ENCODE measurements at places on chromosomes 11 and 22. TPM values are rescaled to one million over a fixed set of nuclear protein-coding genes. Genes with fewer than 3 reads are reported as not detected.

TRIM29 gene
- 3.3 TPM for total RNA-seq

SCN3B gene
- total RNA-seq: 0.10 TPM

ARVCF gene
- total RNA-seq: 19.7 TPM

TRIM3 gene
- total RNA-seq: 9.5 TPM

GRCh38 chr11:134244593-134244992, 8.6 kb downstream of the THYN1 start:
- no peak overlapping the region for H3K4me3 ChIP-seq
- H3K27ac ChIP-seq: no peak overlapping the region
- no peaks in the 10 kb centered on the region for H3K36me3 ChIP-seq
- DNase-seq: peak; percentile 28
- no peaks in the 10 kb centered on the region for H3K4me1 ChIP-seq

SLC6A5 gene
- not detected for total RNA-seq

DNA sequence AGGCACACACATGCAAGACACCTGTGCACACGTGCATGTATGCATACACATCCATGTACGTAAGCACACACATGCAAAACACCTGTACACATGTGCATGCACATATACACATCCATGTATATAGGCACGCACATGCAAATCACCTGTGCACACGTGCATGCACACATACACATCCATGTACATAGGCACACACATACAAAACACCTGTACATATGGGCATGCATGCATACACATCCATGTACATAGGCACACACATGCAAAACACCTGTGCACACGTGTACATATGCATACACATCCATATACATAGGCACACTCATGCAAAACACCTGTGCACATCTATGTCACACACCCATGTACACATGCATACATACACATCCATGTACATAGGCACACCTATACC, 458.3 kb downstream of the TBC1D22A start:
- peaks cover 19% of the 10 kb centered on the region for H3K27me3 ChIP-seq
- no peak overlapping the region for H3K4me3 ChIP-seq
- no peak overlapping the region for H3K27ac ChIP-seq
- no peak for DNase-seq
- no peaks in the 10 kb centered on the region for H3K36me3 ChIP-seq
- no peaks in the 10 kb centered on the region for H3K4me1 ChIP-seq

OR5T1 gene
- total RNA-seq: not detected

DNA sequence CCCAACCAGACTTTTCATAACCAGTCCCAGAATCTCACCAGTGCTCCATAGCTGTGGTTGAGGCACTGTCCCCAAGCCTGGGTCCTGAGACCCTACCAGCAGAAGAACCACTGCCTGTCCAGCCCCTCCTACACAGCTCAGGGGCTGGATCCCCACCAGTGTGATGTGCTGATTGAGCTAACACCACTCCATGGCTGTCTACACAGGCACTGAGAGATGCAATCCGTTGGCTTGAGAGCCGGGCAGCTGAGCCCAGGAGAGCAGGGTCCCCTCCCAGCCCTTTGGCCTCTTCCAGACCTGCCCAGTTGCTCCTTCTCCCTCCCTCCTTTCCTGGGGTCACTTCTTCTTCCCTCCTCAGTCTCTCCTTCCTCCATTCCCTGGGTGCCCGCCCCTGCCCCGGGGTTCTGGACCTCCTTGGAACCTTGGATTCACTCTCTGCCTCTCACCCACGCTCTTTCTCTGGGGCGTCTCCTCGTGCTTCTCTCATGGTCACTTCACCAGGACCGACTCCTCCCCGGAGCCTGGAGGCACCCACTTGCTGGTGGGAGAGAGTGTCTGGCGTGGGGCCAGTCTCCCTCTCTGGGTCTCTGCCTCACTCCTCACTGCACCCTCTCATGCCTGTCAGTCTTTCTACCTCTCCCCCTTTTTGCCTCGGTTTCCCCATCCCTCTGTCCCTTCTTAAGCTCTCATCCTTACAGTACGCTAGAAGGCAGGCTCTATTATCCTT, 706 bp upstream of the SCYL1 start:
- peaks cover 32% of the 10 kb centered on the region for H3K4me1 ChIP-seq
- H3K4me3 ChIP-seq: no peak overlapping the region
- no peak for DNase-seq
- no peak overlapping the region for H3K27ac ChIP-seq
- peaks cover 23% of the 10 kb centered on the region for H3K36me3 ChIP-seq
- no peaks in the 10 kb centered on the region for H3K27me3 ChIP-seq

DNA sequence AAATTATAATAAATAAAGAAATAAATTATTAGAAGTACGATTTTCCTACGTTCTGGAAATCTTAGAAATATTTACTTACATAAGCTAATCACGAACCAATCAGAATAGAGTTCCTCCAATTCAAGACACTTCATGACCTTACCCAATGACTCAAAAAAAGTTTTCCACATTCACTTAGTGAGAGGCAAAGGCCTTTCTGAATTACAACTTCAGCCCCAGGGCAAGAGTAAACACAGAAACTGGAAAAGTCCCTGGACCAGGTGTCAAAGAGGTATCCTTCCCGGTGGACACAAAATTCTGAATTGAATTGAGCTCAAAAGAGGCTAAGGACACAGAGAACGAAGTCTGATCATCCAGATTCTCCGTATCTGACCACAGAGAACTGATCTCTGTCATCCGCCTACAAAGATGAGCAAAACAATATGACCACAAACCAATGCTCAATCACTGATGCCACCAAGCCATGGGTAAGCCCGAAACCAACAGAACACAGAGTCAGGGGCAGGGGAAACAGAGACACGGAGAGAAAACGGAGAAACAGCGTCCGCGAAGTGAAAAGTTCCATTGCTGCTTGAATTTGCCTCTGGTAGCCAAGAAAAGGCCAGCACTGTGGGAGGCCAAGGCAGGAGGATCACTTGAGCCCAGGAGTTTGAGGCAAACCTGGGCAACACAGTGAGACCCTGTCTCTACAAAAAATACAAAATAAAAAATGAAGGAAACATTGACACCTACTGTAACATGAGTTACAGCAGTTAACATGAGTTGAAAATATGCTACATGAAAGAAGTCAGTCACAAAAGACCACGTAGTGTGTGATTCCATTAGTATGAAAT, 6.8 kb downstream of the BID start:
- no peak overlapping the region for H3K4me3 ChIP-seq
- H3K4me1 ChIP-seq: peaks cover 31% of the 10 kb centered on the region
- no peaks in the 10 kb centered on the region for H3K27me3 ChIP-seq
- no peak for DNase-seq
- H3K27ac ChIP-seq: no peak overlapping the region
- peaks cover 25% of the 10 kb centered on the region for H3K36me3 ChIP-seq

POTEH gene
- not detected for total RNA-seq

DNA sequence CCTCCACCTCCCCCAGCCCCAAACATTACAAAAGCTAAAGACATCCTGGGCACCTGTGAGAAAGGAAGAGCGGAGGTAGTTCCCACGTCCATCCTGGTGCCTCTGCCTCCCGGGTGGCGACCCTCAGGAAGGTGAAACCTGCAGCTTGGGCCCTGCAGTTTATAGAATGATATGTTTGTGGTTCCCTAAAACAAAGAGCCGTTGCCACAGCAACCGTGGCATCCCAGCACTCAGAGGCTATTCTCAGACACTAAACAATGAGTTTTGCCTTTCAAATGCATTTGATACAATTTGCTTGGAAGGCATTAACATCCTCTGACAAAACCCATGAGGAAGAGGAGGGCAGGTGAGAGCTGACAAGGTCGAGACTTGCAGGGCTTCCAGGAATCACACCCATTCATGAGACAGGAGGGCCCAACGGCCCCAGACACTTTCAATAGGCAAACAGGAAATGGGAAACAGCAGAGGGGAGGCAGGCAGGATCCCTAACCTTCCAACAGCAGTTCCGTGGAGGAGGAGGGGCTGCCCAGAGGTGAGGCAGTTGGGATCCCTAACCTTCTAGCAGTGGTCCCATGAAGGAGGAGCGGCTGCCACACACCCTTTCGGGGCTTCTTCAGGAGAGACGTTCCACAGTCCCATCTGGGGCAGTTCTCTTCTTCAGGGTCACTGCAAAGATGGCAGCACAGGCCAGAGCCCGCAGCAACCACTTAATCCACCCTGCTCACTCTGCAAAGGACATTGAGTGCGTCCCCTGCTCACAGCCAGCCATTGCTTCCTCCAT, 379.2 kb downstream of the SHANK2 start:
- H3K4me3 ChIP-seq: no peak overlapping the region
- peaks cover 4% of the 10 kb centered on the region for H3K36me3 ChIP-seq

DNA sequence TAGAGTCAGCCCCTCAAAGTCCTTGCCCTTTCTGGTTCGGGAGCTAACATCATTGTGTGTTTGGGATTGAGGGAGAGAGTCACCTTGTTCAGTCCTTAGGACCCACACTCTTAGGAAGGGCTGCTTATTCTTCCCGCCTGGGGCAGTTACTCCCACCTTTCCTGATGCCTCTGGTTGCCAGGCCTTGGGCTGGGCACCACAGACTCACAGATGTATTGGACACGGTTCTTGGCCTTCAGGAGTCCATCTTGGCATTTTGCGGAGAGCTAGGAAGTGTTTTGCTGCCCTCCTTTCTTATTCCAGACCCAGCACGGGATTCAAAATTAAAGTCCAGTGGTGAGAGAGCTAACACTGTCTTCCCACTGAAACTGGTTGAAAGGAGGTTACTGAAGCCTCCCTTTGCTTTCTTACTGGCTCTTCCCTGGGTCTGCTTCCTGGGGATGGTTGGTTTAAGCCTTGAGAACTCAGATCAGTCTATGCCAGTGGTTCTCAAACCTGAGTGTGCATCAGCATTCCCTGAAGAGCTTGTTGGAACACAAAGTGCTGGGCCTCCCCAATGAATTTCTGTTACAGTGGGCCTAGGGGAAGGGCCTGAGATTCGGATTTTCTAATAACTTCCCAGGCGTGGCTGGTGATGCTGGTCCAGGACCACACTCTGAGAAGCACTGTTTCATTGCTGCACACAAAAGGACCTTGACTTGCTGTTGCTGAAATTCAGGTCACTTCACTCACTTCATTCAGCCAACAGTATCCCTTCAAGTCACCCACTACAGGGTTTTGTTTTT, 1.4 kb downstream of the OSBP2 start:
- H3K4me1 ChIP-seq: no peaks in the 10 kb centered on the region
- no peak overlapping the region for H3K27ac ChIP-seq
- peaks cover 20% of the 10 kb centered on the region for H3K36me3 ChIP-seq
- DNase-seq: no peak
- H3K4me3 ChIP-seq: peak overlapping the region; percentile 80
- no peaks in the 10 kb centered on the region for H3K27me3 ChIP-seq

- no peaks in the 10 kb centered on the region for H3K36me3 ChIP-seq
- H3K4me1 ChIP-seq: peaks cover 11% of the 10 kb centered on the region
- no peak overlapping the region for H3K4me3 ChIP-seq
These were observed 155.7 kb downstream of the BBOX1 start for GRCh38 chr11:27196203-27196897.

DNA sequence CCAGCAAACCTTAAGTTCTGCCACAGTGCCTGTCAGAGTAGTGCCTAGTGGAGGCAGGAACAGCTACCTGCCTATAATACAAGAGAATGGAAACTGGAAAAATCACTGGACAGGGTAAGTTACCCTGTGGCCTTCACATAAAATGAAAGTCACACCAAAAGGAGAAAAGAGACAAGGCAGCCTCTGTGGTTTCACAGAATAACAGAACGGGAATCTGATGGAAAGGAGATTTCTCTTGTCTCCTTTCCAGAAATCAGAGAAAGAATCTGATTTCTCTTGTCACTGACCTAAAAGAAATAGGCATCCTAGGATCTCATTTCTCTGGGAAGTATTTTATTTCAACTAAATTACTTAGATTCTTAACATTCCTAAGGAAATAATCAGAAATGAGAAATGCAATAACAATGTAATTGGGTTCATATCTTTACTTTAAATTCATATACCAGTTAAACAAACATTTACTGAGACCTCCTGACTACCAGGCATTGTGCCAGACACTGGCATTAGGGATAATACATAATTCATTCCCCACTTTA, 41.6 kb downstream of the PRCP start:
- no peaks in the 10 kb centered on the region for H3K36me3 ChIP-seq
- no peak overlapping the region for H3K4me3 ChIP-seq
- H3K27ac ChIP-seq: no peak overlapping the region
- H3K27me3 ChIP-seq: no peaks in the 10 kb centered on the region

GRCh38 chr11:75725547-75726320, 8.1 kb downstream of the MOGAT2 start:
- no peaks in the 10 kb centered on the region for H3K36me3 ChIP-seq
- no peak overlapping the region for H3K4me3 ChIP-seq
- no peak for DNase-seq
- no peaks in the 10 kb centered on the region for H3K27me3 ChIP-seq

PLEKHA7 gene
- 167 TPM for total RNA-seq

- H3K27me3 ChIP-seq: no peaks in the 10 kb centered on the region
- H3K27ac ChIP-seq: no peak overlapping the region
- DNase-seq: no peak
These were observed 17.5 kb downstream of the PDGFD start for GRCh38 chr11:104146421-104146820.

DNA sequence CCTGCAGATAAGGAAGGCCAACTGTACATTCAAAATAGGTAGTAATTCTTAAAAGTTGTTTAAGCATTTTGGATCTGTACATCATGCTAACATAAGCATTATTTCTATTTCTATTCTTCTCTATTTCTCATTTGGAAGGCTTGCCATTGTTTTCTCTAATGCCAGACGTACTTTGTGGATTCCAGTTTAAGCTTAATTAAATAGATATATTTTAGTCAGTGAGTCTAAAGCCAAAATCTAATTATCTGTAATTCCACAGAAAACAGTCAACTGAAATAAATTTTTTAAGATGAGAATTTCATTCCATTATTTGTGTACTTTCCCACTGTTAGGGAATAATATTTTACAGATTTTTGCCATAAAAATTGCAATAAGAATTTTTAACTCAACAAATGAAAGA, 123.0 kb downstream of the LUZP2 start:
- DNase-seq: no peak
- H3K4me3 ChIP-seq: no peak overlapping the region
- H3K4me1 ChIP-seq: peaks cover 17% of the 10 kb centered on the region
- H3K27ac ChIP-seq: no peak overlapping the region
- peaks cover 5% of the 10 kb centered on the region for H3K36me3 ChIP-seq

GRCh38 chr11:10351765-10352641, 47.1 kb downstream of the ADM start:
- H3K4me3 ChIP-seq: peak overlapping the region; percentile 7
- peaks cover 15% of the 10 kb centered on the region for H3K27me3 ChIP-seq
- H3K4me1 ChIP-seq: peaks cover 38% of the 10 kb centered on the region
- H3K36me3 ChIP-seq: no peaks in the 10 kb centered on the region
- peak; percentile 35 for DNase-seq

- H3K4me3 ChIP-seq: peak overlapping the region; percentile 77
- peaks cover 40% of the 10 kb centered on the region for H3K4me1 ChIP-seq
- peak; percentile 59 for DNase-seq
- H3K36me3 ChIP-seq: peaks cover 7% of the 10 kb centered on the region
These were observed 10.0 kb upstream of the PLET1 start for GRCh38 chr11:112270551-112271180.

- H3K27me3 ChIP-seq: peaks cover 33% of the 10 kb centered on the region
- H3K4me3 ChIP-seq: no peak overlapping the region
- no peak overlapping the region for H3K27ac ChIP-seq
- DNase-seq: no peak
- no peaks in the 10 kb centered on the region for H3K4me1 ChIP-seq
- no peaks in the 10 kb centered on the region for H3K36me3 ChIP-seq
These were observed 193.9 kb downstream of the KIF18A start for GRCh38 chr11:27914080-27914479.

- H3K4me1 ChIP-seq: no peaks in the 10 kb centered on the region
- H3K27ac ChIP-seq: no peak overlapping the region
- peak; percentile 43 for DNase-seq
- H3K4me3 ChIP-seq: no peak overlapping the region
- H3K36me3 ChIP-seq: no peaks in the 10 kb centered on the region
These were observed 40.0 kb downstream of the TENM4 start for GRCh38 chr11:79400717-79401330.

GRCh38 chr11:130315354-130315970, 745 bp upstream of the ZBTB44 start:
- H3K4me3 ChIP-seq: peak overlapping the region; percentile 76
- peak overlapping the region; percentile 90 for H3K27ac ChIP-seq
- DNase-seq: peak; percentile 61
- H3K36me3 ChIP-seq: peaks cover 29% of the 10 kb centered on the region
- no peaks in the 10 kb centered on the region for H3K27me3 ChIP-seq
